ENCODE measurements at places on chromosomes 4 and X.
A peak's percentile ranks its signal among the peaks of the same experiment; 100 is the strongest.

DNA sequence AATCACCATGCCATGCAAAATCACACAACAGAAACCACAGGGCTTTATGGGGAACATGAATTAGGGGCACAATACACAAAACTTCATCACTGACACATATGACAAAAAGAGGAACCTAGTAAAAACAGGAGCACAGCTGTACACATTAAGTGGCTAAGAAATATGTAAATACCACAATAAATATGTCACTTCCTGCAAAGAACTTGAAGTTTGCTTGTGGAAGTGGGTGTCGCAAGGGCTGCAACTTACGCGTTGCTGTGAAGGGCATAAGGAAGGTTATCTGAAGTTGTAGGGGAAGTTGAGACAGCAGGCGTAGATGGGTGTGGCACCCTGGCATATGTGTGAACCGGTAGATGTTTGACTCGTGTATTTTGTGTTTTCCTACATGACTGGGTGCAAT is 42.4 kb downstream of the CLCN4 start:
- DNase-seq = peak; percentile 18

DNA sequence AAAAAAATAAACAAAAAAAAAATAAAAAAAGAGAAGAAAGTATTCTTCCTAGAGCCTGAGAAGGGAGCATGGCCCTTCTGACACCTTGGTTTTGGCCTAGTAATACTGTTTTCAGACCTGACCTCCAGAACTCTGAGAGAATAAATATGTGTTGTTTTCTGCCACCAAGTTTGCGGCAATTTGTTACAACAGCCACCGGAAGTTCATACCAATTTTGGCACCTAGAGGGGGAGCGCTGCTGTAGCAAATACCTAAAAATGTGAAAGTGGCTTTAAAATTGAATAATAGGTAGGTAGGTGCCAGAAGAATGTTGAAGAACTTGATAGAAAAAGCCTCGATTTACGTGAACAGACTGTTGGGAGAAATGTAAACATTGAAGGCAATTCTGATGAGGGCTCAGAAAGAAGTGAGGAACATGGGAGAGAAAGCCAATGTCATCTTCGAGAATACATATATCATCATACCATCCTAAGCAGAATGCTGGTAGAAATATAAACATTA is 27.5 kb upstream of the SPACA5B start:
- DNase-seq = no peak

DNA sequence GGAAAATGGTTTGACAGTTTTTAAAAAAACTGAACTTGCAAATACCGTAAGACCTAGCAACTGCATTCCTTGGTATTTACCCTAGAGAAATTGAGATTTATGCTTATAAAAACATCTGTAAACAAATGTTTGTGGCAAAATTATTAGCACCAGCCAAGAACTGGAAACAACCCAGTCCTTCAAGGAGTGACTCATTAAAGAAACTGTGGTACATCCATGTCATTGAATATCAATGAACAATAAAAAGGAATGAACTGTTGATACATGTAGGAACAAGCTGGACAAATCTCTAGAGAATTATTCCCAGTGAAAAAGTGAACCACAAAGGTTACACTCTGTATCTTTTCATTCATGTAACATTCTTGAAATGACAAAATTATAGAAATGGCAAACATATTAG is 240.2 kb upstream of the ADAMTS3 start:
- DNase-seq = peak; percentile 69

GRCh38 chrX:21728276-21728968 is 29.5 kb downstream of the SMPX start:
- DNase-seq = no peak

- DNase-seq = no peak
Observed at GRCh38 chr4:140668111-140668510, 88.1 kb downstream of the TBC1D9 start.

DNA sequence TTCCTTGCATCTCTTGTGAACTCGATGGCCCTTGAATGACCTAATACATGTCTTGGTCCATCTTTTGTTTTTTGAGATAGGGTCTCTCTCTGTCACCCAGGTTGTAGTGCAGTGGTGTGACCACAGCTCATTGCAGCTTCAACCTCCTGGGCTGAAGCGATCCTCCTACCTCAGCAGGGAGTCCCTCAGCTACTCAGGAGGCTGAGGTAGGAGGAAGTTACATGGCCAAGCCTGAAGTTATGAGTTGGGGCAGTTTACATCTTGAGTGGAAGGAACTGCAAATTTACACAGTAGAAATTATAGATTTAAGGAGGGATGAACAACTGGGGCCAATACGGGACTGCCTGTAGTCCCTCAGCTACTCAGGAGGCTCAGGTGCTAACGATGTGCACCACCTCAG is 97.2 kb upstream of the METTL14 start:
- no peak for DNase-seq

DNA sequence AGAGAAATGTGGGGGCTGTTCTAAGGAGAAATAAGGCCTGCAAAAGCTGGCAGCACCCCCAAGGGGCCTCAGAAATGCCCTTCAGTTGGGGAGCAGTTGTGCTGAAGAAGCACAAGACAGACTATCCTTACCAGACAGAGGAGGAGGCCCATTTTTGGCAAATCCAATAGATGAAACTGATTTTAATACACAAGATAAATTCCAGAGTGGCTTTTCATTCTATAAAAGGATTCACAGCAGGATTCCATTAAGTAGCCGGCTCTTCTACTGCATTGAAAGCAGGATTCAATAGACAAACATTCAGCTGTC is 8.1 kb downstream of the SEPTIN6 start:
- no peak for DNase-seq

DNA sequence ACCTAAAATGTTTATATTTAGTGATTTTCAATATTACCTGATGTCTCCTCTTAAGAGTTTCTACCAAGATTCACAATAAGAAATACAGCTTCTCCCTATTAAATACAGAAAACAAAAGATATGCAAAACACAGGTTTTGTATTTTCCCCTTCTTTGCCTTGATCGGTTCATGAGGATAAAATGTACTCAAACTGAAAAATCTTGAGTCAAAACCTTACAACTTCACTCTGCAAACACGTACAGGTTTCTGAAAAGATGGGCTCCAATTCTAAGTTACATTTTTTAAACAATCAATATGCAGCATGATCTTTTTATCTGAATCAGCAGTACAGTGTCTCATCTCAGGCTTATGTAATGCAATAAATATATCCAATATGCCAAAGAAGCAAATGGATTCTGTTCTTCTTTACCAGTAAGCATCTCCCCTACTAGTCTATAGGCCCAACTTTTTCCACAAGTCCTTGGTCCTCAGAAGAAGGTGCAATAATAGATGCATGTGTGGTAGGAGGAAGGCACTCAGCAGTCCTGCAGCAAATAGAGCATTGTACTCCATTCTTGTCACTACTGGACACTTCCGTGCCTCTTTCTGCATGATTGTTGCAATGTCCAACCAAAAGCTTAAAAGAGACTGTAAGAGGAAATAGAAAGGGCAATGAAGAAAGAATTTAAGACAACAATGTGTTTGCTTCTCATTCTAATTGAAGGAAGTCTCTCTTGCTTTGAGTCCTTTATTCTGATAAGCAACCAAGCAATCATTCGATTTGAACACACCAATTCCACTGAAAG is 3.2 kb downstream of the MAPK10 start:
- DNase-seq = no peak

DNA sequence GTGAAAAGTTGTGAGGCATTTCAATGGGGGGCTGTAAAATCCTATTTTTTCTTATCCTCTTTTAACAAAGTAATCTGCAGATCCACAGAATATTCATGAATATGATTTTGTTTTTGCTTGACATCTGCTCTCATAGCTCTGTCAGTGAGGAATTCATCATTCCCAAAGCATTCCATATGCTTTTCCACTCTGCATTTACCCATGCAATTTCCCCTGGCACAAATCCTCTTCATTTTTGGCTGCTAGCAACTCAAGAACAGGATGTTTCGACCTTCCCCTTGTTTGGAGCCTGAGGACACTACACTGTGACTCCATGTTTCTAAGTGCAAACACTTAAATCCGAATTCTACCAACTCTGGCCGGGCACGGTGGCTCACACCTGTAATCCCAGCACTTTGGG is 48.5 kb downstream of the KLHL15 start:
- DNase-seq = no peak

All from bronchial epithelial cell (primary cell).